ENCODE measurements at places on chromosomes 11 and 22.

DNA sequence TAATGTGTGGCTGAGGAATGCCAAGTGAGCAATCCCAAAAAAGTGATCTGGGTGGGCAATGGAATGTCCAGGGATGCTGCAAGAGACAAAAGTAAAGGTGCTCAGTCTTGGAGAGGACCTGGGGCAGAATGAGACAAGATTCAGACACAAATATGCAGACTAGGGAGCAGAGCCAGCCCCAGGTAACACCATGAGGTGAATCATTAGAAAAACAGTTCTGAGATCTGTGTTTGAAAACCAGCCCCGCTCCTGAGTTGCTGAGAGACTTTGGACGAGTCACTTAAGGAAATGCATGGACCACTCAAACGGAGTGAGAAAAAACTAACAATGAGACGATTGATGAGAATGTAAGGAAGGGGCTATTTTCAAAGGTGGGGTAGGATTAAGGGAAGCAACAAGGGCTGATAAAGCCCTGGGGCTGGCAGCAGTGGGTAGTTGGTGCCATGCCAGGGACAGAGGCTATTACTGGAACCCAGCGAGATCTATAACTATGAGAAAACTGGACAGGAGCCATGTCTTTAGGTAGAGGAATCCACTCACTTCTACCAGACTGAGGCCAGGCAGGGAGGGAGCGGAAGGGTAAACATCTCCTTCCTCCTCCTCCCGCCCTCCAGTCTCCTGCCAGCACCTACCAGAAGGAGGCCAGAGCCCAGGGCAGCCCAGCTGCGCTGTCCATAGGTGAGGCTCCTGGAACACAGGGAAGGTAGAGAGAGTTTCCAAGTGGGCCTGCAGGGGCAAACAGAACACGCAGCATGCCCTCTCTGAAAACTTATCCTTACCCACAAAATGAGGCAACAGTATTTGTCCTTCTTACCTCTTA lies 130.4 kb upstream of the TEAD1 start:
- no peak for DNase-seq

DNA sequence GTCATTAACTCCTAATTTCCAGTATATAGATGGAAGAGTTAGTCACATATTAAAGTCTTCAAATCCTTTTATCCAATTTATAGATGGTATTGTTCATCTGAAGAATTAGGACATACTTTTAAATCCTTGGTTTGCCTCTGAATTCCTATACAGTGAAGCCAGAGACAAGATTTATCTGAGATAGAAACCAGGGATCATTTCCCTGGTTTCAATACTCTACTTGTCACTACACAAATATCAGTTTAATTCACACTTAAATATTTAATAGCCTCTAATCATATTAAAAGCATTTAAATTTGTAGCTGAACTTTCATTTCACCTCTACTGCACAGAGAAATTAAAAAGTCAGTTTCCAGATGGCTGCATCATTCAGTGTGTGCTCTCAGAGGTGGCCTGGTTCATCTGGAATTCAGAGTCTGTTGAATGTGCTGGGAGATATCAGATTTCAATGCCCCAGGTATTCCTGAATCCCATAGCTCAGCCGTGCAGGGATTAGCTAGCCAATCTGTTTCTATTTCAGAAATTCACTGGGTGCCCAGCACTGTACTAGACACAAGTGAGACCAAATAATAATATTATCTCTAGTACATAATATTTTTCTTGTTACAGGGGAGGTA lies 344.3 kb downstream of the AASDHPPT start:
- no peak for DNase-seq

GRCh38 chr11:122677256-122677655 lies 21.7 kb downstream of the UBASH3B start:
- no peak for DNase-seq

DNA sequence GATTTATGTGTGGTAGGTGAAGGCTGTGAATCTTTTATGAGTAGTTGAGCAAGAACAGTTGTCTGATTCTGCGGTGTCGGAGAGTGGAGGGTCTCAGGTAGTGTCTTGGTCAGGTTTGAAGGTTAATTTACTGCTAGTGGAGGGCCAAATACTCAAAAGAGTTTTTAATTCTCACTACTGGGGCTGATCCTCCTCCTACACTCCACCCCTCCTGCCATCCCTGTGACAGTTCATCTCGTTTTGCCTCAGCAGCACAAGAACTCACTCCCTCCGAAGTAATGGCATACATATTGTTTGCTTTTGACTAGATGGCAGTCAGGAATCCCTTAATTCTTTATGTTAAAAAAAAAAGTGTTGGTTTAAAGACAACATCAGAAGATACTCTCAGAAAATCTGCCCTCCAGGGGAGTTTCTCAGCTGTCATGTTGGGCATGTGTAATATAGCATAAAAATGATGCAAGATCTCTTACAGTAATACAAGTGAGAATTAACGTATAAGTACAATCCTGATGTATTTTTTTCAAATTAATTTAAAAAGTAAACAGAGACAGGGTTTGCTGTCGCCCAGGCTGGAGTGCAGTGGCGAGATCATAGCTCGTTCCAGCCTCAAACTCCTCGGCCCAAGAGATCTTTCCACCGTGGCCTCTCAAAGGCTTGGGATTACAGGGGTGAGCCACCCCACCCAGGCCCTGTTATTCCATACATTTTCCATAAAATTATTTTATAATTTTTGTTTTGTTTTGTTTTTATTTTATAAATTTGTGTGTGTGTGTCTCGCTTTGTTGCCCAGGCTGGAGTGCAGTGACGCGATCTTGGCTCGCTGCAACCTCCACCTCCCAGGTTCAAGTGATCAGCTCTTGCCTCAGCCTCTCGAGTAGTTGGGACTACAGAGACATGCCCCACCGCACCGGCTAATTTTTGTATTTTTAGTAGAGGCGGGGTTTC lies 1.3 kb downstream of the FAR1 start:
- no peak for DNase-seq

GRCh38 chr11:77214557-77214956 lies 86.5 kb downstream of the MYO7A start:
- no peak for DNase-seq

GRCh38 chr22:32623943-32624342 lies 149.3 kb downstream of the FBXO7 start:
- no peak for DNase-seq

DNA sequence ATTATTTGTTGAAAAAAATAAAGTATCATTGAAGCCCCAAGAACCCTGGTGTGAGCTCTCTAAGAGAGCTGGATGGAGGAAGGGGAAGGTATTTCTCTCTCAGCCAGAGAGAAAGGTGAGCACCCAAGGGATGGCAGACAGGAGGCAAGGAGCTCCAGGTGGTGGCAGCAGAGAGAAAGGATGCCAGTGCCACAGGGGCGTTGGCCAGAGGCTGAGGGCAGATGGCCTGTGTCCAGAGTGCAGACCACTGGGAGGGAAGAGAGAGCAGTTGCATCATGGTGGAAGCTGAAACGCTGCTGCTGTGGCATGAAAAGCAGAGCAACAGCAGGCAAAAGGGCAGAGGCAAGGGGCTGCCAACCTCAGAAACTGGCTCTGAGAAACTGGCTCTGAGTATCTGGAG lies 8.5 kb downstream of the SPON1 start:
- no peak for DNase-seq

DNA sequence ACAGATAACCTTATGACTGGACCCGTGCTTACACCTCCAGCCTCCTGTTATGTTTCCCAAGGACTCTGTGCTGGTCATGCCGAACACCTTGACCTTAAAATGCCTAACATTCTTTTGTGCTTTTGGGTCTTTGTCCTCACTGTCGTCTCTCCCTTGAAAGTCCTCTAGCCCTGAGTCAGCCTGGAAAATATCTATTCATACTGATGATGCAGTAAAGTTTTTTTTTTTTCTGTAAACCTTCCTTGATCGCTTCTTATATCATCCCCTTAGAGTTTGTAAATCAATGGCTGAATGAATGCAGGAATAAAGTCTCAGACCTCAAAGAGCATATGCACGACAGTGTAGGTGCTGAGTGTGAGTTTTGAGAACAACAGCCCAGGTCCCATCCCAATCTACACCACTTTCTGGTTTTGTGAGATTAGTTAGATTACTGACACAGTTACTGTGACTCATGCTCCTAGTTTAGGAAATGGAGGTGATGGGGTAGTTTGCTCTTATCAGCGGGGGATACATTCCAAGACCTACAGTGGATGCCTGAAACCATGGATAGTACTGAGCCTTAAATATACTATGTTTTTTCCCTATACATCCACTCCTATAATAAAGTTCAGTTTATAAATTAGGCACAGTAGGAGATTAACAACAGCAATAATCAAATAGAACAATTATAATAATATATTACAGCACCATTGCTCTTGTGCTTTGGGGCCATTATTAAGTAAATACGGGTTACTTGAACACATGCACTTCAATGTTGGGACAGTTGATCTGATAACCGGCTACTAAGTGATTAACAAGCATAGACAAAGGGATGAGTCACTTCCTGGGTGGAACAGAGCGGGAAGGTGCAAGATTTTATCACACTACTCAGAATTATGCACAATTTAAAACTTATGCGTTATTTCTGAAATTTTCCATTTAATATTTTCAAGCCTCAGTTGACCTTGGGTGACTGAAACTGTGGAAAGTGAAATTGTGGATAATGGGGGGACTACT lies 8.6 kb downstream of the TCN1 start:
- no peak for DNase-seq

DNA sequence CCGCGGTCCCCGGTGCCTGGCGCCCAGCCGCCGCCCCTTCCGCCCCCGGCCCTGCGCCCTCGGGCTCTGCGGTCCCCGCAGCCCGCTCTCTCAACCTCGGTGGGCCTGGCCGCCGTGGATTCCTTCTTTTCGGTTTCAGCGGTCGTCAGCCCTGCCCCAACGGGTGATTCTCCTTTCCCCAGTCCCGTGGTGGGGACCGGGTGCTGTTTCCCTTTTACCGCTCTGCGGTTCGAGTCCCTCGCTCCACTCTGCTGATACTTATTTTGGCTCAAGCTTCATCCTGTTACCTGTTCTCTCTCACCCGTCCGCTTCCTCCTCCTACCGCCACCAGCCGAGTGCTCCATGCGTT lies 494 bp downstream of the ZDHHC5 start:
- DNase-seq: peak; percentile 20

GRCh38 chr11:14237444-14237961 lies 121.5 kb downstream of the RRAS2 start:
- no peak for DNase-seq

DNA sequence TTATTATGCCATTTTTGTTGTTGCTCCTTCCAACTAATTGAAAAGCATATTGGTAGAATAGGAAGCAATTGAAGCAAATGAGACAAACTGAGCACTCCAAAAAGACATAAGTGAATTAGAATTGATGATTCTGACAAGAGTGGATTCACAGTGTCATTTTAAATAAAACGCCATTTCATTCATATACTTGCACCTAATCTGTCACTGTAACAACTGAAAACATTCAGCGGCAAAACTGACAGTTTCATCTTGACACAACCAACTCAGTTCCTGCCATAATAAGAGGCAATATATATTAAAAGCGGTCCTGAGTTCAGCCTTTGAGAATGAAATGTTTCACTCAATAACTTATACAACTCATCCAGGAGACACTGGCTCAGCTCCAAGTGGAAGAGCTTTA lies 306.8 kb downstream of the CNTN5 start:
- no peak for DNase-seq

DNA sequence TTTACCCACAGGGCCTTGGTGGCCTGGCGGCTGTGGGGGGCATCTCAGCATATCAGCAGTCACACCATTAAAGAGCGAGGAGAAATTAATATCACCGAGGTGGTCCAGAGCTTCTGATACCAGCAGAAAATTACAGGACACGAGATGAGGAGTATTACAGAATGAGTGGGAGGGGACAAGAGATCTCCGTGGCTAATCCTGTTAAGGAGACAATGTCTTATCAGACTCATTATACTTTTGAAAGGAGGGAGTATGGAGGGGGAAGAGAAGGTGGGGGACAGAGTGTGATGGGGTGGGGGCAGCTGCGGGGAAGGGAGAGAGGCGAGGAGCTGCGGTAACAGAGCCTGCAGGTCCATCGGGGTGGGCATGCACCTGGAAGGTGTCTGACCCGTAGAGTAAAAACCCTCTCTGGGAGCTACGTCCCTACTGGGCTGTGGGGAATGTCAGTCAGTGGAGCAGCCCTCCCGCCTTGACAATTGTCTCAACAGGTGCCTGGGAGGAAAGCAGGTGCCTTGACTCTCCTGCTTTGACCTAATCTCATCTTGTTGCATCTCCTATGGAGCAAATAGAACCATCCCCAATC lies 224.2 kb downstream of the CEP164 start:
- DNase-seq: no peak

DNA sequence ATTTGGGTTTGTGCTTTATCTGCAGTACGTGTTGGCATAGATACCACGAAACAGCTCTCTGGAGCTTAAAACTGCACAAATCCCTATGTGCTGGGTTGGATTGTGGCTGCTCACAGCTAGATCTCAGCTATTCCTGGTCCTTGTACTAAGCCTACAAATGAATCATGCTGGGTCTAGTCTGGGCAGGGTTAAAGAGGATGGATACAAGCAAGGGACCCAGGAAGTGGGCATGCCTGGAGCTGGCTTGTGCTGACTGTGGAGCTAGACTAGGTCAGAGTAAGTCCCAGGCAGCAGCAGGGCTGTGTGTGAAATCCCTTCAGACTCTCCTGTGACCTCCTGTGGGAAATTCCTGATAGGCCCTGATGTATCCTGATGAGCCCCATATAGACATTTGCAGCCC lies 3.9 kb upstream of the E2F8 start:
- DNase-seq: no peak

DNA sequence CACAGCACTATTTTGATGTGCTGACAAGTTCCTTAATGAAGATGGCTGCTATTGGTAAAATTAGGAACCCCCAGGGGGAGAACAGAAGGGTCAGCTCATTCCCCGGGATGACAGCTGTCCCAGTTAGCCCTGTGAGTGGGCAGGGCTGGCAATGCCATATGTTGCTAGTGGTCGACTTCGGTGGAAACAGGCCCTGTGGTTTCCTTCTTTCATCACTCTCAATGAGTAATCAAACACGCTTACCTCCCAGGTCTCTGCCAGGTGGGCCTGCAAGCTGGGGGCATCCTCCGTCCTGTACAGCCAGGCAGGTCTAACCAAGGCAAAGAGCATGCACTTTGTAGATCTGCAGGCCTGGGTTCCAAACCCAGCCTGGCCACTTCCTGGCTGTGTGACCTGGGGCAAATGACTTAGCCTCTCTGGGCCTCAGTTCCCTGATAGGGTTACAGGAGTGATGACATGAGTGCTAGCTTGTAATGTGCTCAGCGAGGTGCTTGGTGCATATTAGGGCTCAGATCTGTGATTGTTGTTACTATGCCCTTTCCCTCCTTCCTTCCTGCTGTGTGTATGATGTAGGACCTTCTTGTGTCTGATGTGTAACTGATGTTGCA lies 85.2 kb downstream of the TSPAN18 start:
- DNase-seq: no peak

Measured in activated T-helper 9 cell treated with anti-CD3 and anti-CD28 coated beads, Interleukin-2, amount 50 U/mL, for 16 hours (primary cell).